ENCODE measurements at places on chromosomes 3 and 15.

DNA sequence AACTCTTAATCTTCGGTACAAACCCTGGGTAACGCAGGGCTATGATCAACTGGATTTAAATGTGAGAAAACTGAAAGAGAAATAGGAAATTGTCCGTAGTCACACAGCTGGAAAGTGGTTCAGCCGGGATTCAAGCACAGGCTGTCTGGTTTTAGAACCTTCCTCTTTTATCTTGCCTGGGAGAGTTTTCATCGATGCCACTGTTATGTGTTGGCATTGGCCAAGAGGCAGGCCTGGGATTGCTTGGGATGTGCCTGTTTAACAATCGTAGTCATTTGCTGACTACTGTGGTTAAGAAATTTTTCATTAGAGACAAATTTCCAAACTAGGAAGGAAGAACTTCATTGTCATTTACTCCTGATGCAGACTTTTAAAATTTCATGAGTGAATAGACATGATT is 4.3 kb downstream of the MCTP2 start:
- H3K36me3 ChIP-seq: no peaks in the 10 kb centered on the region
- no peaks in the 10 kb centered on the region for H3K27me3 ChIP-seq
- no peak for DNase-seq

DNA sequence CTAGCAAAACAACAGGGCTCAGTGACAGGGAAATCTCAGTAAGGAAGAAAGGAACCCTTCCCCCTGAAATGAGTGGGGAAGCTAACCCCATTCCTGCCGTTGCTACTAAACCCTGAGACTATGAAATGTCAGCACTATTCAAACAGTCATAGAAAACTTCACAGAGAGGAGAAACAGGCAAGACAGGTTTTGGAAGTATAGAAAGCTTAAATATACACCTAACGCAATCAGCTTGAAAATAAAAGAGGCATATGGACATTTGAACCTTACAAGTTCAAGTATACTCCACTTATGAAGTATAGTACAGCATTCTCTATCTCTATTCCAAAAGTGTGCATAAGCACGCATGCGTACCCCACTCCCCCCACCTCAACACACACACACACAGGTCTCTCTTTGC is 17.6 kb upstream of the FRMD4B start:
- H3K27ac ChIP-seq: no peak overlapping the region
- H3K27me3 ChIP-seq: no peaks in the 10 kb centered on the region
- no peak overlapping the region for H3K4me3 ChIP-seq
- H3K4me1 ChIP-seq: no peaks in the 10 kb centered on the region
- no peaks in the 10 kb centered on the region for H3K36me3 ChIP-seq

GRCh38 chr3:67655364-67656121 is 1.1 kb upstream of the SUCLG2 start:
- H3K4me3 ChIP-seq: peak overlapping the region; percentile 92
- DNase-seq: peak; percentile 78
- H3K4me1 ChIP-seq: peaks cover 12% of the 10 kb centered on the region

DNA sequence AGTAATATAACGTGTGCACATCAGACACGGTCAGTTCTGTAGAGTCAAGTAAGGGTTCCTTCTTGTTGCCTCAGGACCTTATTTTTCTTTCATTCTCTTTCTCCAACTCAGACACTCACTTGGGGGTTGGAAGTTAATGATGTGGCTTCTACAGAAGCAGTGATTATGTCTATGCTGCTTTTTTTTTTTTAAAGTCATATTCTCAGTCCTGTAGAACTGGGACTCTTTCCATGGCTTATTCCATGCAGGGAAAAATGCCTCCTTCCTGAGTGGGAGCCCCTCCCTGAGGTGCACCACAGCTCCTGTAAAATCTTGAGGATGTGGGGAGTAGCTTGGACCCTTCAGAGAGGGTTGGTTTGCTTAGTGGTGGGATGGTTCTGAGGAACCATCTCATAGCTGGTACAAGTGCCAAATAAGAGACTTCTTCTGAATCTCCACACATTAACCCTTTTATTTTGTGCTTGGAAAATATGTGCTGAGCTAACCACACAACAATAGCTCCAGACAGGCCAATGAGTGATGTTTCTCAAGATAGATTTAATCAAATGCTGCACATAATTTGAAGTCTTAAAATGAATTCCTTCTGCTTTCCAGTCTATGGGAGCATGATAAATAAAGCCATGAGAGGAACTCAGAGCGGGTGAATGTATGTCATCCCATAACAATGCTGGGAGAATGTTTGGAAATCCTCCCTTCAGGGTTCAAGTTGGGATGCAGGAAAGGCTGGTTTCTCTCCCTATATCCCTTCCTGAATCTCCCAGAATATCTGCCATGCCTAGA is 23.3 kb upstream of the FSTL1 start:
- H3K27me3 ChIP-seq: no peaks in the 10 kb centered on the region
- H3K36me3 ChIP-seq: no peaks in the 10 kb centered on the region
- H3K4me3 ChIP-seq: no peak overlapping the region
- H3K27ac ChIP-seq: no peak overlapping the region

DNA sequence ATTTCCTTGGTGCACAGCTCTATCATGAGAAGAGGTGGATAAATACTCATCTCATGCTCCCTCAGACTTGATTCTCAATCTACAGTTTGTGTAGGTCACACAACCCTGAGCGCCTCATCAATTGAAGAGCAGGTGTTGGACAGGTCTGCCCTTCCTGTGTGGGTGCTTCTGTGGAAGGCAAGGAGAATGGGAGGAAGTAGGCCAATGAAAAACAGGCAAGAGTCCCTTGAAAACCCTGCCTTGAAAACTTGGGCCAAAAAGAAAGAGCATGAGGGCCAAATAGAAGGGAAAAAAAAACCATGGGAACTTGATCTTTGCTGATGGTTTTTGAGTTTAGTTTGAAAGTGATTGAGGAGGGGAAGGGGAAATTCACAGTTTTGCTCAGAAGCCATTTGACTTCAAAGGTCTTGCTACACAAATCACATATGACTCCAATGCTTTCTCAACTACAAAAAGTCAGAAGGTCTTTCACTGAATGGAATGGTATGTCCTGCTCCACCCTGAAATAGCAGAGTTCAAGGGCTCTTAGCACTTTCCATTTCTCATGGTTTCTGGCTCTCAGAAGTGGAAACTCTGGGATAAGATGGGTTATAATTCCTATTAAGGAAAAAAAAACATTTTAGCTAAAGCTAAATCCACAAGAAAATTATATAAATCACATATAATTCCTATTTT is 37.2 kb upstream of the TM4SF1 start:
- H3K4me3 ChIP-seq: no peak overlapping the region
- DNase-seq: no peak
- H3K36me3 ChIP-seq: no peaks in the 10 kb centered on the region
- H3K27me3 ChIP-seq: no peaks in the 10 kb centered on the region
- peaks cover 4% of the 10 kb centered on the region for H3K4me1 ChIP-seq

GRCh38 chr3:133992951-133993620 is 36.6 kb downstream of the SLCO2A1 start:
- DNase-seq: no peak
- no peaks in the 10 kb centered on the region for H3K27me3 ChIP-seq
- H3K36me3 ChIP-seq: no peaks in the 10 kb centered on the region
- H3K4me1 ChIP-seq: peaks cover 3% of the 10 kb centered on the region
- H3K27ac ChIP-seq: no peak overlapping the region
- no peak overlapping the region for H3K4me3 ChIP-seq

DNA sequence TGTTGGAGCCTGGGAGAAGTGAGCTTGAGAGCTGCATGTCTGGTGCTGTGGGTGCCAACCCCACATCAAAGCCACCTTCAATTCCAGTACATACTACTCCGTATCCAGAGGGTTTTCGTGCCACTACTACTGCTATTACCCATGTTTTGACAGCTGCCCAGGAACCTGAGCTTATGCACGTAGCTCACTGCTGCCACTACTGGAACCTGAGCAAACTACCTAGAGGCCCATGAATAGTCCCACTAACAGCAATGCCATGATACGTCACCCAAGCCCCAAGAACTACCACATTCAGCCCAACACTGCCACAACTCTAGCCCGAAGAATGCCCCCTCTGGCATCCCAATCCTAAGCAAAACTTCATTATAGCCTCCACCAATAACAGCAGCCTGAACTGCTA is 215.2 kb upstream of the BCHE start:
- H3K4me3 ChIP-seq: no peak overlapping the region
- no peak for DNase-seq
- H3K27me3 ChIP-seq: no peaks in the 10 kb centered on the region
- no peaks in the 10 kb centered on the region for H3K36me3 ChIP-seq

GRCh38 chr3:188673646-188674186 is 498.1 kb upstream of the TPRG1 start:
- no peaks in the 10 kb centered on the region for H3K27me3 ChIP-seq
- no peaks in the 10 kb centered on the region for H3K4me1 ChIP-seq
- H3K27ac ChIP-seq: no peak overlapping the region
- H3K36me3 ChIP-seq: no peaks in the 10 kb centered on the region
- no peak for DNase-seq

GRCh38 chr3:29582273-29582672 is 301.4 kb downstream of the RBMS3 start:
- H3K36me3 ChIP-seq: no peaks in the 10 kb centered on the region
- no peaks in the 10 kb centered on the region for H3K4me1 ChIP-seq
- no peak for DNase-seq

DNA sequence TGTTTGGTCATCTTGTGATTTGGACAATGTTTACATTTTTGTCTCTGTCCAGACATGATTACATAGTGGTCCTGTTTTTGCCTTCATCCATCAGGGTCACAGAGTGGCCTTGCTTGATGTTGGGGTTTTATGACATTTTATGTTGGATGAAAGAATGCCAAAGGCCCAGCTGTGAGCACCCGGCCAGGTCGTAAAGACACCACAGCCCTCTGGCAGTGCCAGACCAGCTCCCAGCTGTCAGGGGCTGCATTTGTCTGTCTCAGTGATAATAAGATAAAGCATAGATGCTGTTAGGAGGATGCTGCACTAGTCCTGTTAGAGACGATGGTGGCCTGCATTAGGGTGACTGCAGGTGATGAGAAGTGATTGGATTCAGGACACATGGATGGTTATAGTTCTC is 117.5 kb downstream of the FAM174B start:
- H3K4me3 ChIP-seq: no peak overlapping the region
- H3K36me3 ChIP-seq: no peaks in the 10 kb centered on the region
- H3K27ac ChIP-seq: no peak overlapping the region
- DNase-seq: no peak

DNA sequence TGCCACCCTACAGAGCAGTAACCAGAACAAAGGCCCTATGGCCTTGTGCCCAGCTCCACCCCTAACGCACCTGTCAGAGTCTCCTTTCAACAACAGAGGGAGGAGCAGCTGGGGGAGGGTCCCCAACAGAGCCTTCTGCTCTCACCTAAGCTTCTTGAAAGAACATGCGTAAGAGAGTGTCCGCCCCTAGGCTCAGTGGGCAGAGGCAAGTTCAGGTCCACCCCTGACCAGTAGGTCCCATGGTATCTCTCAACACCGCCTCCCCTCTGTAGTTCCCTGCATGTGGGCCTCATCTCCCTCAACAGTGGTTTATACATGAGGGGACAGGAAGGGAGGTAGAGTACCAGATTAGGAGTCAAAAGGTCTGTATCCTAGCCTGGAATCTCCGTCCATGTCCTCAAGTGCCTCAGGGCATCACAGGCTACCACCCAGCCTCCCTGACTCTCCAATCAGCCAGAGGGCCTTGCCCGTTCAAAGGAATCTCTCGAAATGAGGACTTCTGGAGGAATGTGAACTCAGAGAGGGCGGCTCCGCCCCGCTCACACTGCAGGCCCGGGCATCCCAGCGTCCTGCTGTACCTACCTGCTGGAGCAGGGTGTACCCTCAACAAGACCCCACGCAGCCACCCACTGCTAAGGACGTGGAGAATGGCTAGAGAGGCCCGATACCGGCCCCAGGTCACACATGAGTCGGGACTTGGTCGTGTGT is 680 bp downstream of the POC1A start:
- H3K4me3 ChIP-seq: peak overlapping the region; percentile 61
- no peaks in the 10 kb centered on the region for H3K36me3 ChIP-seq
- H3K27me3 ChIP-seq: no peaks in the 10 kb centered on the region
- peak; percentile 33 for DNase-seq

DNA sequence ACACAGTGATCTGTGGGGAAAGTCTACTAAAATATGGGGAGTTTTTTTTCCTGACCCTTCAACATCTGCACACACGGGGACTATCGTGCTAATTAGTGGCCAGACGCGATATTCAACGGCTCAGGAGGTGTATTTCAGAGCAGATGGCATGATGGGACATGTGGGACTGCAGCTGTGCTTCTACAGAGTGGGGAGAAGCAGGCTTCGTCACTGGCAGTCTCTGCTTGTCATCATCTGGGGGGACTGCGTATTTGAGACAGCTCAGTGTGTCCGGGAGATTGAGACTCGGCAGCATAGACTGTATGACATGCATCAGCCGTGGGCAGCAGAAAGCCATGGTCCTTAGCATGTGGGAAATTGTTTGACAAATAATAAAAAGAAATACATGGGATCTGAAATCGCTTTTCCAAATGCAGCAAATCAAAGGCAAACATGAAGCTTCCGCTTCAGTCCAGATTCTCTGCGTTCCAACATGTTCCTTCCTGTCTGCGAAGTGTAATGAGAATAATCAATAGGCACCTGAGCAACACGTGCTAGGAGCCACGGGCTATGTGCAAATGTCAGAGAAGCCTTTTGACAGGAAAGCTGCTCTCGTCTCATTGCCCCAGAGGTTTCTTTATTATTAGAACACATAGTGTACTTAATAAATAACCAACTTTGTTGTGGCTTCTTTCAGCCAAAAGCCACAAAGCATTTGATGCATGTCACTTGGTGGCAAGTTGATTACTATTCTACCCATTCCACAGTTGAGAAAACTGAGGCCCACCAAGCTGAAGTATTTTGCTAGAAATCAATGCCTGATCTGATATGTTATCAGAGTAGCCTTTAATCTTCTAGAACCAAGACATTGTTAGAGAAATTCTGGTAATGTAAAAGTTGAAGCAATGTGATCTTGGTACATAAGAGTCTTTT is 276.3 kb downstream of the RYR3 start:
- H3K27me3 ChIP-seq: no peaks in the 10 kb centered on the region
- no peaks in the 10 kb centered on the region for H3K4me1 ChIP-seq
- H3K27ac ChIP-seq: no peak overlapping the region

DNA sequence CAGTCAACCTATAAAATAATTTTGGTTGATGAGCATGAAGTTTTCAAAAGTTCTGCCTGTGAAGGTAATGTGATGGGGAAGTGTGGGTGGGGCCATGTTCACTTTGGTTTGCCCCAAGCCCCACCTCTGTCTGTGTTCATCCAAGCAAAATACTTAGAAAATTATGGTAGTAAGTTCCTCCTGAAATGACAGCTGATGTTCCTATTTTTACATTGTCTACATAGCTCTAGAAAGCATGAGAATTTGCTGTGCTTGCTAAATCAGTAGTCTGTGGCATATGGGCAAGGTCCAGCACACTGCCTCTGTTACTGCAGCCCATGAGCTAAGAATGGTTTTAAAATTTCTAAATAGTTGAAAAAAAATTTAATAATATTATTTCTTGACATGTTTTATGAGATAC is 21.9 kb upstream of the CP start:
- no peak overlapping the region for H3K27ac ChIP-seq
- DNase-seq: no peak
- no peaks in the 10 kb centered on the region for H3K27me3 ChIP-seq
- no peak overlapping the region for H3K4me3 ChIP-seq

DNA sequence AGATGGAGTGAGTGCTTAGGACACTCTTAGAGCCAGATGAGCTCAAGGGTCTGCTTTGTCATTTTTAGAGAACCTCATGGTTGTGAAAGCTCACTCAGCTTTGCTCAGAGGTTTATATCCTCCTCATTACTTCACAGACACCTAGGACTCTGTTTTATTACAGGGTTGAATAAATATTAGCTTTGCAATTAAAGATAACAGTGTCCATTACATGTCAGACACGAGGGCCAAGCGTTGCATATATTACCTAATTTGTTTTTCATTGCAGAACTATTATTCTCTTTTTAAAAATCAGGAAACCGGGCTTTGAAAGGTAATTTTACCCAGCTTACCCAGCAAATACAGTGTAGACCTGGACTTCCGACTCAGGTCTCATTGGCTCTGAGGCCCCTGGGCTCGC is 16.1 kb downstream of the MAP6D1 start:
- H3K27me3 ChIP-seq: no peaks in the 10 kb centered on the region
- DNase-seq: no peak
- H3K27ac ChIP-seq: no peak overlapping the region
- H3K4me3 ChIP-seq: no peak overlapping the region
- H3K36me3 ChIP-seq: no peaks in the 10 kb centered on the region

All from testis (tissue), 5 donors.